T-cell (primary cell): ENCODE measurements at places on chromosomes 13 and 19.
A peak's percentile ranks its signal among the peaks of the same experiment; 100 is the strongest.

DNA sequence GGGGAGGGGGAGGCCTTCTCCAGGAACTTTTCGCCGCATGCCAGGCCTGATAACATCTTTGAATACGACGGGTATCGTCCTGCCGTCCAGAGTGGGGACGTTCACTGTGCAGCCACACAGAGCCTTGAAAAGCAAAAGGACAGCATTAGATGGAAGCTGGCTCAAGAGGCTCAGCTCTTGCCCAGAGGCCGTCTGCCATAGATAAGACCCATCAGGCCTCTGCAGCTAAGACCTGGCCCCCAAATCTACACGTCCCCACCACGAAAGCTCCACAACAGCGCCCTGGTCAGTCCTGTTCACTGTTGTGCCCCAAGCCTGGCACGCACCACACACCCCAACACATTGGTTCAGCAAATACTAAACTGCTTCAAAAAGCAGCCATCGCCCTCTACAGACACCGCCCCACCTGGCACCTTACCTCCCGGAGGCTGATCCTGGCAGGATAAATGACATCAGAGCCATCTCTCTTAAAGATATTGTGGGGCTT lies 2.1 kb downstream of the DNAJB1 start:
- no peak for DNase-seq

- no peak for DNase-seq
These were observed 8.9 kb downstream of the TEKTIP1 start for GRCh38 chr19:3547767-3548282.

DNA sequence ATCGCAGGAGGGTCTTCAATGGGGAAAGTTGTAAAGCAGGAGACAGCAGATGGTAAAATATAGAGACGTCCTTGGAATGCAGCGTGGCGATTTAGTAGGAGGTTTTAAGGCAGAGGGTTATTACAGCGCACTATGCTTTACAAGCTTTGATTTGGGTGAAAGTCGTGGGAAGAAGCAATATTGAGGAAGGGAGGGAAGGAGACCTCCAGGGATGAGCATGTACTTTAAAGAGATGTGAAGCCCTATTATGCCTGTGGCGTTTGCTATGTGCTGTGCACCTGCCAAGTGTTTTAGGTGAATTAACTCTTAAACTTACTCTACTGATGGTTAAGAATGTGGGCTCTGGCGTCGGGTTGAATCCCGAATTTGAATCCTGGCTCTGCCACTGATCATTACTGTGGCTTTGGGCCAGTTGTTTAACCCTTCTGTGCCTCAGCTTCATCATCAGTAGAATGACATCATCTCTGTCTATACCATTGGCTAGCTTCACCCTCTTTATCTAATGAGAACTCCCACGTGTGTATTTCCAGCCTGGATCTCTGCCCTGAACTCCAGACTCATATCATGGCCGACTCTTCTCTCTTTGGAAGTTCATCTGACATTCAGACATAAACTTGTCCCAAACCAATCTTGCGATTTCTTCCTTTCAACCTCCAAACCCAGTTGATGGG lies 583 bp downstream of the CCDC61 start:
- DNase-seq, result no peak

GRCh38 chr19:39328046-39328705 lies 7.5 kb upstream of the LRFN1 start:
- peak; percentile 78 for DNase-seq

- DNase-seq, result no peak
These were observed 347 bp upstream of the CLDN10 start for GRCh38 chr13:95552208-95552538.

DNA sequence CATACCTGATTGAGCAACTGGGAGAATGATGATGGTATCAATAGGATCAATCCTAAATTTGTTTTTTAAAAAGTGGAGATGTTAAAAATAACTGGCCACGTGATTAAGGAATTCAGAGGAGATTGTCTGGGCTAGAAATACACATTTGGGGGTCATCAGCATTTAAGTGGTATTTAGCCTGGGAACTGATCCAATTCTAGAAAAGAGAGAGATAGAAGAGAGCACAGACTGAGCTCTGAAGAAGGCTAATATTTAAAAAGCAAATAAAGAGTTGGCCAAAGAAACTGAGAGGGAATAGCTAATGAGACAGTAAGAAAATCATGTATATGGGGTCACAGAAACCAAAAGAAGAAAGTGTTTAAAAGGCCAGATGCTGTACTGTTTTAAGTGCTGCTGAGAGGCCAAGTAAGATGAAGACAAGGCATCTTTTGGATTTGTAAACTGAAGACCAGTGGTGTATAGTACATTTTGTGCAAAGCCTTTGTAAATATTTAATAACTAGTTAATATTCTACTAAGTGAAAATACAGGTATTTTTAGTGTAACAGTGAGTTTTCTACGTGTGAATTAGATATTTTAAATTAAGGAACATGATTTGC lies 40.2 kb downstream of the UBL3 start:
- DNase-seq, result no peak

DNA sequence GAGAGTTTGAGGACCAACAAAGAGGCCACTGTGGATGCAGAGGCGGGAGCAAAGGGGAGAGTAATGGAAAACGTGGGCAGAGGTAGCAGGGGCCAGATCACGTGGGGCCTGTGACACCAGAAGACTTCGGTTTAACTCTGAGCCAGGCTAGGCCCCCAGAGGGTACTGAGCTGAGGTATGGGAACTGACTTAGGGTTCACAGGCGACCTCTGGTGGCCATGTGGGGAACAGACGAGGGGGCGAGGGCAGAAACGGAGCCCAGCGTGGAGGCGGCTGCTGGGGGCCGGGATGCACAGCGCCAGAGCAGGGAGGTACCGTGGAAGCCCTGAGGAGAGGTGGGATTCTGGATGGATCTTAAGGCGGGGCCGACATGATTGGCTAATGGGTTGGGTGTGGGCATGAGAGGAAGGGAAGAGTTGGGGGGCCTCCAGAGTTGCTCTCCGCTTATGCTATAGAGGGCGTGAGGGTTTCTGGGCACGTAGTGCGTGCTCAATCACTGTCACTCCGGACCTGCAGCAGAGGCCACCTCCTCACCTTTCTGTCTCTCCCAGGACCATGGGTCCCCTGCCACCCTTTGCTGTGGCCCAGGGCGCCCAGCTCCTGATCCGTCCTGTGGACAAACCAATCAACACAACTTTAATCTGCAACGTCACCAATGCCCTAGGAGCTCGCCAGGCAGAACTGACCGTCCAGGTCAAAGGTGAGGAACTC lies 13.7 kb downstream of the PVR start:
- peak; percentile 56 for DNase-seq

GRCh38 chr13:22505489-22505888 lies 675.3 kb upstream of the SGCG start:
- no peak for DNase-seq

GRCh38 chr13:34901572-34901971 lies 40.5 kb upstream of the NBEA start:
- DNase-seq, result no peak

GRCh38 chr19:5231857-5232678 lies 108.5 kb downstream of the PTPRS start:
- DNase-seq, result no peak

- no peak for DNase-seq
These were observed 22.7 kb downstream of the BTBD2 start for GRCh38 chr19:1992759-1993260.

- DNase-seq, result no peak
These were observed 12.4 kb upstream of the TMEM255B start for GRCh38 chr13:113746671-113747070.

- DNase-seq, result no peak
These were observed 138.1 kb upstream of the KL start for GRCh38 chr13:32878163-32878562.

- peak; percentile 9 for DNase-seq
These were observed 15.9 kb upstream of the IZUMO2 start for GRCh38 chr19:50178859-50179537.

- no peak for DNase-seq
These were observed 57.0 kb upstream of the IPO5 start for GRCh38 chr13:97896446-97896845.

- peak; percentile 30 for DNase-seq
These were observed 15.7 kb downstream of the PNPLA6 start for GRCh38 chr19:7550987-7551761.

DNA sequence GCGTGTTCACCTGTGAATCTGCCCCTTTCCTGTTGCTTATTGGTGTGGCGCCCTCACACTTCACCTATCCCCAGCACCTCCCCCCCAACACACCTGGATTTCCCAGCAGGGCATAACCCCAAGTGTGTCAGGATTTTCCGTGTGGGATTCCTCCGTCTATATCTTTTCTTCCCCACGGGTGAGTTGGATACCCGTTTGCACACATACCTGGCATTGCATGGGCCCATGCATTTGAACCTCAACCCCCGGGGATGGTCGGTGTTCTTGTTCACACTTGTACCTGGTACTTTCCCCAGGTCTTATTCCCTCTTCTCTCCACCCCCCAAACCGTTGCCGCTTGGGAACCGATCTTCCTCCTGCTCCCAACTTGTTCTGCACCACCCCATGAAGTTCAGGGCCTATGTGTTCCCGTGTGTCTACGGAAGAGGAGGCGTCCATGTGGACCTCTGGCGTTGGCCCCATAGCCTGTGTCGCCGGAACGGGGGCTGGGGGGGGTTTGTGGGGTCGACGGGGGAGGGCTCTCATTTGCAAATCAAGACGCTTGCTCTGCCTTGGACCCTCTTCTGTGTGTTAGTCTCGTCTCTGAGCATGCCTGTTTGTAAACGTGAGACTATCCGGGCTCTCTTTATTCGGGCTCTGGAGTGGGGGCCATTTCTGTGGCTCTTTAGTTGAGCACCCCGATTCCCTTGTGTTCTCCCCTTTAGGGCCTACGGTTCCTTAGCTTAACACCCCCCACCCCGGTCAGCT lies 1.7 kb downstream of the PRR12 start:
- no peak for DNase-seq

GRCh38 chr19:46635920-46636761 lies at the start of gene GNG8:
TSS of gene GNG8 (minus strand) at chr19:46636202. CDS start at chr19:46634682, 1,520 bp downstream.
- DNase-seq, result no peak

- no peak for DNase-seq
These were observed 242.3 kb downstream of the TEX29 start for GRCh38 chr13:111562716-111563115.

- no peak for DNase-seq
These were observed 58.5 kb downstream of the ARHGAP35 start for GRCh38 chr19:46919324-46919723.
